ENCODE measurements at places on chromosomes 1 and 21. TPM values are rescaled to one million over a fixed set of nuclear protein-coding genes. Genes with fewer than 3 reads are reported as not detected.

SPRR5 gene
- not detected for total RNA-seq

ETV3 gene
- total RNA-seq, result 20.2 TPM

FAM229A gene
- total RNA-seq, result 8.2 TPM

GRCh38 chr1:246128494-246129069 lies 378.5 kb downstream of the SMYD3 start:
- DNase-seq, result no peak

LDLRAD2 gene
- total RNA-seq, result 0.97 TPM

PAPPA2 gene
- total RNA-seq, result 2.4 TPM

- no peak for DNase-seq
Measured at GRCh38 chr1:84143796-84144565, at the start of gene PRKACB. Gene PRKACB, plus strand, starts transcription at chr1:84144271. Its CDS starts 91 bp downstream, at chr1:84144362.

GRCh38 chr1:151888972-151889570 lies 20.2 kb downstream of the THEM4 start:
- no peak for DNase-seq

DNA sequence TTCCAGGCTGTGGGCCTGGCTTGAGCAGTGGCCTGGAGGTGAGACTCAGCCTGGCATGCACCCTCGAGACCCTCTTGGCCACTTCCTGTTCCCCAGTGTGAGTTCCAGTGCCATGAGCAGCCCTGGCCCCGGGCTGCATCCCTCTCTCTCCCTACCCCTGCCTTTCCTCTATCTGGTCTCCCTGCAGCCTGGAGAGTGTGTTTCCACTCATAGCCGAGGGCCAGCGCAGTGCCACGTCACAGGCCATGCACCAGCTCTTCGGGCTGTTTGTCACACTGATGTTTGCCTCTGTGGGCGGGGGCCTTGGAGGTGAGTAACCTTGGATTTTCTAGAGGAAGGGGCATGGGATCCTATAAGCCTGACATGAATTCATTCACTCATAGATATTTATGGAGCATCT lies 13.6 kb downstream of the RHBG start:
- DNase-seq, result no peak

CR1L gene
- total RNA-seq, result 0.48 TPM

REN gene
- total RNA-seq, result not detected

DNA sequence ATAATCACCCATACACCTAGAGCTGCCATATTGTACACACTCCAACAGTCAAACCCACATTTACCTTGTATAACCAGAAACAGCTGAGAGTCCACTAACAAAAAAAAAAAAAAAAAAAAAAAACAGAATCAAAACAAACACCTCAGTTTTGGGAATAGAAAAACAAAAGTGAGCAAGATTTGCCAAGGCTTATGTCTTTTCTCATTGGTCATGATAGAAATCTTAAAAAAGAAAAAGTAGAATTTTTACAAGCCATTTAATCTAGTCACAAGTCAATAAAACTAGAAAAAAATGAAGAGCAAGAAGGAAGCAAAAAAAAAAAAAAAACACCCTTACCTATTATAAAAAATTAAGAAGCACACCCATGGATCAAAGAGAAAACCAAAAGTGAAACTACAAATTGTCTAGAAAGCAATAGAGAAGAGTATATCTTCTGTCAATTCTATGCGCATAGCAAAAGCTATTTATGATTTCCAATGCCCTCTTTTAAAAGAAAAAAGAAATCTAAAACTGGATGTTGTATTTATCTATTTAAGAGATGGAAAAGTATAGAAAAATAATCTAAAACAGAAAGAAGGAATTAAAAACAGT lies 113.2 kb upstream of the GALNT2 start:
- no peak for DNase-seq

FCRLA gene
- total RNA-seq, result not detected

GRCh38 chr1:210483821-210484220 lies 155.1 kb downstream of the HHAT start:
- no peak for DNase-seq

GRCh38 chr1:54302951-54303843 lies 103.0 kb downstream of the SSBP3 start:
- DNase-seq, result no peak

IGSF21 gene
- total RNA-seq, result 32.0 TPM

CELA2B gene
- total RNA-seq, result not detected
